ENCODE measurements at places on chromosomes 7 and 10.

DNA sequence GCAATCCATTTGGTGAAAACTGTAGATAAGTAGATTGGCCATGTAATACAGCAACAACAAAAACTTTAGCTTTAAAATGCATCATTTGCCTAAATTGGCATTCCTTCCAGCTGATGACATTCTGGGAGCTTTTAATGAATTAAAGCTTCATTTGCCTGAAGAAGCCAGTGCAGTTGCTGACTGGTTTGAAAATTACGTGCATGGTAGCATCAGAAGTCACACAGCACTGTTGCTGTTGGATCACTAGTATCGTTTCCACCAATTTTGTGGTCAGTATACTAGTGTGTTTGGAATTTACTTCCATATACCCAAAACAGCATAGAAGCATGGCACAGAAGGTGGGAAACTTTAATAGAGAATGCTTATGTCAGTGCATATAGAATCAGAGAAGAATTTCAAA, 194.9 kb downstream of the ETV1 start:
- no peak for DNase-seq

- no peak for DNase-seq
These were observed 190.2 kb downstream of the RAMP3 start for GRCh38 chr7:45347804-45348203.

DNA sequence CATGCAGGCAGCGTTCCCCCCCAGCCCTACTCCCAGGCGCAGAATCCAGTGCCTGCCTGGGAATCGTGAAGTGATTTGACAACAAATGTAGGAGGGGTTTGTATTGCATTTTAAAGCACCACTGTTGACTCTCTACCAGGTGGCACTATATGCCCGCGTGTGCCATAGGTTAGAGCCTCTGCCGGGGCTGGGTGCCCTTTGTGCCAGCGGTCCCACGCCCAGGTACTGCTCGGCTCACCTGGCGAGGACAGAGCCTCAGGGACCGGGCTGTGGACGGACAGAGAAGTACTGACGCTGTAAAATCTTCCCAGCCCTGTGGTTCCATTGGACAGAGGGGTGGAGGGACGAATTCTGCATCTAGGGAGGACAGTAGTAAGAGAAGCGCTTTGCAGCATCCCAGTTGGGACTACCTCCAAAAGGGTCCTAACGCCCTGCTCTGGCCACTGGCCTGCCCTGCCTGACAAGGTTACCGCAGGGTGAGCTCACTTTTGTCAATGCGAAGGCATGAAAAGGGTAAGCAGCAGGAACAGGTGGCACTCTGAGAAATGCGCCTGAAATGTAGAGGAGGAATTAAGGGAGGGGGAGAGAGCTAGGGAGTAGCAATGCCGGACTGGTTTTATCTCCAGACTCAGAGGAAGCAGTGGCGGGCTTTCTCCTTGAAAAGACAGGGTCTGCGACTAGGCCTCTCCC, 788 bp upstream of the CACNA2D1 start:
- no peak for DNase-seq

DNA sequence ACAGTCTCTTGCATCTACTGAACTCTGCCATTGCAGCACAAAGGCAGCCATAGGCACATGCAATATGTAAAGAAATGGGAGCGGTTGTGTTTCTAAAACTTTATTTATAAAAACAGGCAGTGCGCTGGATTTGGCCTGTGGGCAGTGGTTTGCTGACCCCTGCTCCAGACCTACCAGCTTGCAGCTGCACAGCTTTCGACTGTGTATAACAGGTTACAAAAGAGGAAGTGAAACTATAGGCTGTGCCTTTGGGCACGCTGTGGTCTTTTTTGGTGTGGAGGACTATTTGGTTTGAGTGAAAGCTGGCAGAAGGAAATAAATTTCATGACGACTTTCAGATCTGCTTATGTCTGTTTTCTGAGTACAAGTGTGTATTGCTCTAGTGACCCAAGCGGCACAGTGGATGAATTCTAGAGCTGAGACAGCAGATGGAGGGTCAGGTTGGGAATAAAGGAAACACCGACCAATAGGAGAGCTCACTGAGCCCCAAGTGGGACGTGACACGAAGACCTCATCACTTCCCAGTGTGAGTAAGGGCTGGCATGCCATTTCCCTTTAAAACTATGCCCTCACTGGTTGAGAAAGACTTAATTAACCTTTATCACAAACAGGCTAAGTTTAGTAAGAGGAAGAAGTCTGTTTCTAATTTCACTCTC, 152.7 kb downstream of the ANK3 start:
- no peak for DNase-seq

DNA sequence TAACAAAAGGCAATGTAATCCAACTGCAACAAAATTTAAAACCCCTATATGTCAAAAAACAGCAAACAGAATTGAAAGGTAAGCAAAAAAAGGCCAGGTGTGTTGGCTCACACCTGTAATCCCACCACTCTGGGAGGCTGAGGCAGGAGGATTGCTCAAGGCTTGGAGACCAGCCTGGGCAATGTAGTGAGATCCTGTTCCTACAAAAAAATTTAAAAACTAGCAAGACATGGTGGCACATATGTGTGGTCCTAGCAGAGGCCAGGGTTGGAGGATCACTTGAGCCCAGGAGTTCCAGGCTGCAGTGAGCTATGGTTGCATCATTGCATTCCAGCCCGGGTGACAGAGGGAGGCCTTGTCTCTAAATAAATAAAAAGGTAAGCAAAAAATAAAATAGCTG, 212.1 kb upstream of the KLF14 start:
- DNase-seq, result no peak

- no peak for DNase-seq
These were observed 52.5 kb upstream of the MACC1 start for GRCh38 chr7:20269726-20270125.

DNA sequence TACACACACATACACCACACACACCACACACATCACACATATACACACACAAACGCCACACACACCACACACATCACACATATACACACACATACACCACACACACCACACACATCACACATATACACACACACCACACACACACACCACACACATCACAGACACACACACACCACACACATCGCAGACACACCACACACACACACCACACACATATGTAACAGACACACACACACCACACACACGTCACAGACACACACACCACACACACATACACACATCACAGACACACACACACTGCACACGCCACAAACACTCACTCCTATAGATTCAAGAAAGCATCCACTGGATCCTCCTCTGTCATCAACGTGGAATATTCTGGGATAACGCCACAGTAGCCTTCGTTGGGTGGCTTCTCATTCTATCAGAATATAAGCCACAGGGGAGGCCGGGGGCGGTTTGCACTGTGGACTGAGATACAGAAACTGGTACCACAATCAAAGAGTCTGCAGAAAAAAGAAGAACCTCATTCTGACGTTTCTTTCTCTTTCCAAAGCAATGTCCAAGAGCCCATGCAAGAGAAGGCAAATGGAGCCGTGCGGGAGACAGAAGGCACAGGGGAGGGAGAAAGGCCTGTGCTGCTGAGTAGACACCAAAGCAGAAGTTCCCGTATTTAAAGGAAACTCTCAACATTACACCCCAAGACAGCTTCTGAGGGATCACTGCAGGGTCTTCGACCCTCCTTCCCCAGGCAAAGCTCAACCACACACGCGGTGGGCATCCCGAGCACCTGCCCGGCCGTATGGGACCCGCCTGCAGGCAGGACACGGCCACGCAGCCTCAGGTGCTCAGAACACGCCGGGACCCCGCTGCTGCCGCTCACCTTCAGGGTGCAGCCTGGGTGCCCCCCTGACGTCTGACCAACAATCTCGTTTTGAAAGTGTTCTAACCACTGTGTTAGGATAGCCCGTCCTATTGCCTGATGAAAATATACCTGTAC, 321.2 kb downstream of the DNAJB6 start:
- DNase-seq, result no peak

GRCh38 chr7:51973071-51973470, 656.5 kb upstream of the COBL start:
- DNase-seq, result no peak

DNA sequence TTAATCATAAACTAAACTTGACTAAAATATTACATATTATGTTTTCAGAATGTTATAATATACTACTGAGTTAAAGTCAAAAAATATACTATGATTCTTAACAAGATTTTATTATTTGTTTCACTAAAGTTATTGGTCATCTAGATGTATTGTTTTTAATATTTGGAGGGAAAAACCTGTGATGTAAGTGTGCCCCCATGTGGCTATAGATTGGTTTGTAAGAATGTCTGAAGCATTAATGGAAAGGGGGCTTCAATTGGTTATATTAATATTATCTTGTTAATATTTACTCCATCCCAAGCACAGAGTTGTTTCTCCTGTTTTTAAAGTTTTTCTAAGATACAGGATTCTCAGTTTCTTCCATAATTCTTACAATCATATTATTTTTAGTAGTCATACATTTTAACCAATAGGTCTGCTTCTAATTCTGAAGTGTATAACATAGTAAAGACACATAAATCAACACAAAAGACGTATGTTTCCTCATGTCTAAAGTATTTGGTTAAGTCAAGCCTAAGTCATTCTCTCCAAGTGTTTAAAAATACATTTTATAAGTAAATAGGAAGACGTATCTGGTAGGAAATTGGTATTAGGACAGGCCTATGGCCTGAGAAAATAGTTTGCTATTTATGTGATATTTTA, 58.0 kb downstream of the GNAT3 start:
- DNase-seq, result no peak

DNA sequence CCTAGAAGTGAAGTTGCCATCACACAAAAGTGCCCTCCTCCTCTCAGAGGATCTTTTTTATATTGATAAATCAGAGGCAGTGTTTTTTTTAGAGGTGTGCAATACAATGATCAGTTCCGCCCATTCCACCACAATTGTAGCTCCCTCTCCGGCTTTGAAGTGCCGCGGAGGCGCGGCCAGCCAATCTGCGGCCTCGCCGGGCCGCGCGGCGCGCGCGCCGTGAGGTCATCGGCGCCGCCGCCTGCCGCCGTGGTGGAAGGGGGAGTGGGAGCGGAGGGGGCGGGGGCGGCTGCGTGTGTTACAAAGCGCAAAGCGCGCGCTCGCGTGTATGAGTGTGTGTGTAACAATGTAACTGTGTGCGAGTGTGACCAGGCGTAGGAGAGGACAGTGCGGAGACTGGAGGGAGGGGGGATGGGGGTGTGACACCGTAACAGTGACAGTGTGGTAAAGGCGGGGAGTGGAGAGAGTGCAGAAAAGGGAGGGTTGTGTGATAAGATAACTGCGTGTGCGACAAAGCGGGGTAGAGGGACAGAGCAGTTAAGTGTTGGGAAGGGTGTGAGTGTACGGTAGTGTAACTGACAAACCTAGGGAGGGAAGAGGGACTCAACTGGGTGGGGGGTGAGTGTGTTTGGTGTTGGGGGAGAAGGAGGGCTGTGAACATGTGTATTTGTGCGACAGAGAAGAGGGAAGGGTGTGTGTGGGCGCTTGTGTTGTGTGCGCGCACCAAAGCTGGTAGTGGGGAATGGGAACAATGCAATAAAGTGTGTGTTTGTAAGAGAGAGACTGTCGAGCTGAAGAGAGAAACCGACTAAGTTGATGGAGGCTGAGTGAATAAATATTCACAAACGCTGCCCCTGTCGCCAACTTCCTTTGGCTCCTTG, at the start of gene SP8:
Gene SP8, minus strand, starts transcription at position 108 of the 881 bp plus-strand sequence. Its CDS starts 88 bp downstream, at position 20.
- no peak for DNase-seq

DNA sequence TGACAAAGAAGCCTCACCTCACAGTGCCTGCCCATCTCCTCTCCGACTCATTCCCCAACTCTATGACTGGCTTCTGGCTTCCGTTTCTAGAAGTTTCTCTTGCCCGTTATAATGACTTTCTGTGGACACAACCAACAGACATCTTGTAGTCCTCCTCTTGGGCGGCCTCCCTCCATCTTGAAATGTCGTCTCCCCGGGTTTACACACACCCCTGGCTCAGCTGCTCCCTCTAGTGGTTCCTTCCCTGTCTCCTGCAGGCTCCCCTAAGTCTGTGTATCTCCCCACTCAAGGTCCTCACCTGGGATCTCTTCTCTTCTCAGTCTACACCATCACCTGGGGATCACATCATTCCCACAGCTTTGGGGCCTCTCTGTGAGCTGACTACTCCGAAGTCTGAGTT, 123.4 kb upstream of the NEBL start:
- peak; percentile 17 for DNase-seq

GRCh38 chr10:24849051-24849450, 103.4 kb downstream of the PRTFDC1 start:
- DNase-seq, result no peak

DNA sequence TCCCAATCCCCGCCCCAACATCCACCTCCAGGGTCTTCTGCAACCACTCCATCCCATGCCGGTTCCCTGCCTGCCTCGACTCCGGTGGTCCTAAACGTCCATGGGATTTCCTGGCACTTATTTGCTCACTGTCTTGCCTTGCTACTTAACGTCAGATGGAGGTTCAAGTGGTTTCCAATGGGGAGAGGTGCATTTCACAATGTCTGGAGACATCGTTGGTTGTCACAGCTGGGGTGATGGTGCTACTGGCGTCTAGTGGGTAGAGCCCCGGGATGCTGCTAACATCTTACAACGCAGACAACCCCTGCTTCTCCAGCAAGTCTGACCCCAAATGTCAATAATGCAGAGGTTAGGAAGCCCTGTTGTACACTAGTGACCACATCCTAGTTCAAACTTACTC, 82.9 kb upstream of the ANLN start:
- DNase-seq, result no peak

- DNase-seq, result no peak
These were observed 63.2 kb upstream of the CAV2 start for GRCh38 chr7:116436305-116436826.

- no peak for DNase-seq
These were observed 450.0 kb downstream of the GATA3 start for GRCh38 chr10:8504499-8504898.

- no peak for DNase-seq
These were observed 11.4 kb downstream of the PTPRN2 start for GRCh38 chr7:158576050-158576762.

DNA sequence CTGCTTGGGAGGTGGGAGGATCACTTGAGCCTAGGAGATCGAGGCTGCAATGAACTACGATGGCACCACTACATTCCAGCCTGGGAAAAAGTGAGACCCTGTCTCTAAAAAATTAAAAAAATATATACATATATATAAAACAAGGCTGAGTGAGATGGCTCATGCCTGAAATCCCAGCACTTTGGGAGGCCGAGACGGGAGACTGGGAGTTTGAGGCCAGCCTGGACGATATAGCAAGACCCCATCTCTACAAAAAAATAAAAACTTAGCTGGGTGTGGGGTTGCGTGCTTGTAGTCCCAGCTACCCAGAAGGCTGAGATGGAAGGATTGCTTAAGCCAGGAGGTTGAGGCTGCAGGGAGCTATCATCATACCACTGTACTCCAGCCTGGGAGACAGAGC, 87.6 kb downstream of the CARD11 start:
- DNase-seq, result no peak

DNA sequence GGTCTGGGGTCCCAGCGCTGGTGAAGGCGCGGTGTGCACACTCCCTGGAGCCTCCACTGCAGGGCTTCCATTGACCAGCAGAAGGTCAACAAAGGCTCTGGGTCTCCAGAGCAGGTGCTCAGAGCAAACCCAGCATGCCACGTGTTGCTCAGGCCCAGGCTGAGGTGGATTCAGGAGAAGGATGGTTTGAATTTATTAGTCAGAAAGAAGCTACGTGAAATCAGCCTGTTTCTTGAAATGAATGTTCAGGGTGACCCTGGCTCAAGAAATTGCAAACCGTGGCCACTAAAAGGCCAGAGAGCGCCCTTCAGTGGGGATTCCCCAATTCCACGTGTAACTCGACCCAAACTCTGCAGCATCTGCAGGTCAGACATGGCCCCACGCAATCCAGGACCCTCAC, 82.7 kb upstream of the PFKP start:
- DNase-seq, result no peak

GRCh38 chr10:114256822-114257221, 17.8 kb downstream of the VWA2 start:
- DNase-seq, result no peak

All from 8988T (cell line).